Smooth muscle cell of the pulmonary artery (primary cell): ENCODE measurements at places on chromosomes 7 and 10. TPM values are rescaled to one million over a fixed set of nuclear protein-coding genes. Genes with fewer than 3 reads are reported as not detected.

Gene NYAP1
- total RNA-seq = 1.4 and 2.3 TPM in 2 replicates

Gene NRG3
- total RNA-seq = not detected in 2 replicates

Gene TRPV5
- total RNA-seq = not detected in 2 replicates

Gene RAB19
- not detected in 2 replicates for total RNA-seq

Gene CTAGE15
- total RNA-seq = 0.36 TPM in 1 of 2 replicates, not detected in the other

Gene SLC18A3
- not detected in 2 replicates for total RNA-seq

Gene DNAAF5
- total RNA-seq = 17.8 and 24.1 TPM in 2 replicates

Gene LRRC18
- total RNA-seq = not detected in 2 replicates

Gene ECHDC3
- 2.1 and 4.4 TPM in 2 replicates for total RNA-seq

Gene TWNK
- total RNA-seq = 5.6 and 11.8 TPM in 2 replicates

Gene CLCN1
- total RNA-seq = 0.07 TPM in 1 of 2 replicates, not detected in the other

Gene LOXL4
- 28.7 and 138 TPM in 2 replicates for total RNA-seq

Gene IFRD1
- total RNA-seq = 65.0 and 107 TPM in 2 replicates

Gene SPDYE3
- not detected in 2 replicates for total RNA-seq

Gene METTL27
- total RNA-seq = 1.9 and 2.9 TPM in 2 replicates

Gene NPFFR1
- total RNA-seq = not detected in 2 replicates

Gene C10orf71
- total RNA-seq = not detected in 2 replicates

Gene PAPOLB
- total RNA-seq = 0.07 and 0.39 TPM in 2 replicates

Gene PRSS58
- not detected in 2 replicates for total RNA-seq

Gene ADAM8
- total RNA-seq = 1.5 and 2.7 TPM in 2 replicates

Gene LIPM
- total RNA-seq = 0.10 and 0.13 TPM in 2 replicates
